ENCODE measurements at places on chromosomes 16 and 17.

GRCh38 chr16:70437017-70437581, 1.8 kb downstream of the ST3GAL2 start:
- no peak for DNase-seq

- DNase-seq = peak; percentile 75
Observed at GRCh38 chr17:67491009-67491680, 114.1 kb downstream of the PITPNC1 start.

DNA sequence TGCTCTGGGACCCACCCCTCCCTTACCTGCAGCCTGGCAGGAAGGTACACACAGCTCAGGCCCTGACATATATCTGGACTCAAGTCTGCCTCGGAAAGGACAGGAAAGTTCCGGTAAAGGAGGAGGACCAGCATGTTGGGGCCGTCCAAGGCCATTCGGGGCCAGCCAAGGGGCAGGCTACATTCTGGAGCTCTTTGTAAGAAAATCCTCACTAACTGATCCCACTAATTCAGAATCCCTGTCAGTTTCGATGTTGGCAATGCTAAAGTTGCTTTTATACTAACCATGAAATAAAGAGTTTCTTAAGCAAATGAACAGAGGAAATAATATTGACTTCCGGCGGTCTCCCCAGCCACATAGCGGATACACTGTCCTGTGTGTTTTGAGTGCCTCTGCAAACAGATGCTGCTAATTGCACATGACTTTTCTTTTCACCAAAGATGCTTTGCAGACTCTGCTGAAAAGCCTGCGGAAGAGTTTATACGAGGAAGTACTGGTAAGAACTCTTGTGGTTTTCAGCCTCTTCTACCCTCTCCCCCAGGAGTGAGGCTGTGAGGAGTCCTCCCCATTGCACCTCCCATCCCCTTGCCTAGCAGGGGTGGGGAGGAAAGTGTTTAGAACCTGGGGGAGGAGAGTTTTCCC, 54.8 kb downstream of the PLXDC1 start:
- DNase-seq = no peak

GRCh38 chr16:66617728-66618127, 13.2 kb downstream of the CMTM3 start:
- no peak for DNase-seq

- no peak for DNase-seq
Observed at GRCh38 chr17:247767-248166, 66.3 kb upstream of the DOC2B start.

- no peak for DNase-seq
Observed at GRCh38 chr17:14482715-14483114, 181.8 kb downstream of the HS3ST3B1 start.

GRCh38 chr17:3962217-3962964, 1.8 kb downstream of the ATP2A3 start:
- DNase-seq = no peak

DNA sequence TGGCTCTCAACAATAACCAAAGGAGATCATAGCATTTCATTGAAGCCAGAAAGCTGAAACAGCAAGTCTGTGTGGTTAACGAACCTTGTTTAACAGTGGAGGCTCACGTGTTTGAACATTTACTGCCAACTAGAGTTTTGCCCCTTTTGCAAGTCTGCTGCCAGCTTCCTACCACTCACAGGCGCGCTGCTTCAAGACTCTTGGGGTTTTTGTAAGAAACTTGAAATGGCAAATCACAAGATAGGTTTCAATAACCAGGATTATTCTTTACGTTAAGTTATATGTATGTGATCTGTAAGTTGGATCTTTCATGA, 1.2 kb downstream of the SNTB2 start:
- no peak for DNase-seq

DNA sequence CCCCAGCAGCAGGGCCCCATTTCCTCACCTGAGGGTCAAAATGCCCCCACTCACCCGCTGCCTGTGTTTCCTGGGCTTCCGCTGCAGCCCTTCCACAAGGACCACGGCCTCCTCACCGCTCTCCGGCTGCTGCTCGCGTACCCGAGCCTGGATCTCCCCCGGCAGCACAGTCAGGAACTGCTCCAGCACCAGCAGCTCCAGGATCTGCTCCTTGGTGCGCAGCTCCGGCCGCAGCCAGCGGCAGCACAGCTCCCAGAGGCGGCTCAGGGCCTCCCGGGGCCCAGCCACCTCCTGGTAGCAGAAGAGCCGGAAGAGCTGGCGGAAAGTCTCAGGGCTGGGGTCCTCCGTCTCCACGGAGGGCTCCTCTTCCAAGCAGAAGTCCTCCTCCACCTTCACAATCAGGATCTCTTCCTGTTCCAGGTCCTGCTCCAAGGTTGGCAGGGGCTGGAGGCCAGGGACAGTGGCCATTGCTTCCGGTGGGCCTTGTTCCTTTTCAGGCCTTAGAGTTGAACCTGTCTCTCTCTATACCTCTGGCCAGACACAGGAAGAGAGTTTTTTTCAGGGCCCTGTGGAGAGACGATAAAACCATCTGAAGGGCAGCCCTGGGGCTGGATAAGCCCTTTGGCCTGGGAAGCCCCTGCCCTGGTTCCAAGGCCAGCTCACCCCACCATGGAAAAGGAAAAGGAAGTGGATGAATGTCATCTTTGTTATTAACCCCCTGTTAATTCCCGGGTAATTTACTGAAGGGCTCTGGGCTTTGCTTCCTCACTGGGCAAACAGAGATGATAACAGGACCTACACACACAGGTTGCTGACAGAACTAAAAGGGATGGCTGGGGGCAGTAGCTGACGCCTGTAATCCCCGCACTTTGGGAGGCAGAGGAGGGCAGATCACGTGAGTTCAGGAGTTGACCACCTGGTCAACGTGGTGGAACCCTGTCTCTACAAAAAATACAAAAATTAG, 1.2 kb downstream of the ZNF500 start:
- DNase-seq = no peak

DNA sequence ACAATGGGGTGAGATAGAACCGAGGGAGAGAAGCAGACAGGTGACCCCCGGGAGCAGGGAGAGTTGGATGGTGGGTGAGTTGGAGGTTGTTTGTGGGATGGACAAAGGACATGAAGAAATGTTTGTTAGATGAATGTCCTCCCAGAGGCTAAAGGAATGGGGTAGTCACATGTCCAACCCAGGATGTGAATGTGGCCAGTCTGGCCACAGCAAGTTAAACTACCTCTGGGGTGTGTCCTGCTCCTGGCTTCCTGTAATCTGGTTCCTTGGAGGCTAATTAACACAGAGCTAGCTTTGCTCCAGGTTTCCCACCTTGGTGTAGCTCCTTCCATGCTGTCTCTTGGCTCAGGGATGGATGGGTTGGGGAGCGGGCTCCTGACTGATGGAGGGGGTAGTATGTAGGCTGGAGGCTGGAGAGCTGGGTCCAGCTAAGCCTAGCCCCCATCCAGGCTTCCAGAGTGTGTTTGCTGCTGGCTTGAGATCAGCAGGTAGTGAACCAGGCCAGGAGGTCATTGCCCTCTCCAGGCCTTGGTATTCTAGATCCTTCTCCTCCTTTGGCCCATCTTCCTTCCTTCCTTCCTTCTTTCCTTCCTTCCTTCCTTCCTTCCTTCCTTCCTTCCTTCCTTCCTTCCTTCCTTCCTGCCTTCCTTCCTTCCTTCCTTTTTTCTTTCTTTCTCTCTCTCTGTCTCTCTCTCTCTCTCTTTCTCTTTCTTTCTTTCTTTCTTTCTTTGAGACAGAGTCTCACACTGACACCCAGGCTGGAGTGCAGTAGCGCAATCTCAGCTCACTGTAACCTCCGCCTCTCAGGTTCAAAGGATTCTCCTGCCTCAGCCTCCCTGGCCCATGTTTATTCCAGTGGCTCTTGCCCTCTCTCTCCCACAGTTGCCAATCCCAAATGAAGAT, 28.0 kb upstream of the UBE2G1 start:
- DNase-seq = no peak

GRCh38 chr16:259226-259625, 16.5 kb downstream of the RGS11 start:
- DNase-seq = no peak

DNA sequence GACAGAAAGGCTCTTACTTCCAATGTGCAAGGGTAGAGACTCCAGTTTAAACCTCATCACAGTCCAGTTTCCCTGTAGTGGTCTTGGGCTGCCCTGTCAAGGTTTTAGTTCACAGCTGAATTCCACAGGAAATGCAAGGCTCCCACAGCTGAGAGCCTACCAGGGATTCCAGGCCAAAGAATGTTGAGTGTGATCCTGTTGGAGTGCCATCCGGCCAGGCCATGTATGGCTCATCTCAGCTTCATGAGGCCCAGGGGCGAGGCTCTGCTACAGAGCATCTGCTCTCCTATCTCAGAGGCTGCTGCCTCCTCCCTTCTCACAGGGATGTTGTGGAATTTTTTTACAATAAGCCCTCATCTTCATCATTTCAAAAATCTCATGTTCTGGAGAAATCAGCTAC, 239.8 kb upstream of the CCL2 start:
- no peak for DNase-seq

- DNase-seq = no peak
Observed at GRCh38 chr17:19939993-19940721, 37.5 kb downstream of the AKAP10 start.

GRCh38 chr16:85910854-85911247, 11.9 kb downstream of the IRF8 start:
- no peak for DNase-seq

DNA sequence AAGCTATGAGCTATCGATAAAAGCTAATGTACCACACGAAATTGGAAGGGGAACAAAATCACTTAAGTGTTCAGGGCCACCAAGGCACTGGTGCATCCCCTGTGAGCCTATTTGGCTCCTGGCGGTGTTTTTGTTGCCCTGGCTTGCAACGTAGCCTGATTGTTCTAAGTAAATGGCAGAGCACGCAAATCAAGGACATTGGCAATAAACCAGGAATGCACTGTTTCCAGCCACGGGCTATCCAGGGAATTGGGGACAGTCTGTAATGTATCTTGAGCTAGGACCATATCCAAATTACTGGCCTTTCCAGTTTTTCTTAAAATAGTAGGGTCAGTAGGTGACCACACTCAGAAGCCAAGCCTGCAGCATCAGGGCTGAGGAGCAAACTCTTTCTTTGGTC, 734.0 kb downstream of the MAF start:
- no peak for DNase-seq

GRCh38 chr16:63461248-63461841, 1425.1 kb upstream of the CDH8 start:
- DNase-seq = no peak

DNA sequence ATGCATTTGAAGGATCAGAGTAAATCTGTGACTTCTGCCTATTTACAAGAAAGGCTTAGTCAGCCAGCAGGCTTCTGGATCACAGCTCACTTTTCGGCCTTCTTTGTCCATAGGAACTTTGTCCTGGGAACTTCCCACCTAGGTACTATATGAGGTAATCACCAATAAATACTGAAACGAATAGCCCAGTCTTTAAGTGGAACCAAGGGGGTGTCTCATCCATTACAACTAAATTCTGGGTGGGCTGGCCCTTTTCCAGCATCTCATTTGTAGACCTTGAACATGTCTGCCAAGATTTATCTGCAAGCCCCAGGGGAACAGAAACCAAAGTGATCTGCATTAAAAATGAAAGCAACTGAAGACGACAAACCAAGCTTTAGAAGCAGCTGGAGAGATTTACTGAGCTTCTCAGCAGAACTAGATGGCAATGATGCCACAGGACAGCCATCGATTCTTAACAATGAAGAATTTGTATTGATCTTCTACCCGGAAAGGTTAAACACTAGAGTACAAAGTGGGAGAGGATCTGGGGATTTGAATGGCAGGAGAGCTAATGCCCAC, 55.5 kb downstream of the SNX11 start:
- no peak for DNase-seq

- no peak for DNase-seq
Observed at GRCh38 chr17:16250635-16251034, 33.6 kb downstream of the PIGL start.

DNA sequence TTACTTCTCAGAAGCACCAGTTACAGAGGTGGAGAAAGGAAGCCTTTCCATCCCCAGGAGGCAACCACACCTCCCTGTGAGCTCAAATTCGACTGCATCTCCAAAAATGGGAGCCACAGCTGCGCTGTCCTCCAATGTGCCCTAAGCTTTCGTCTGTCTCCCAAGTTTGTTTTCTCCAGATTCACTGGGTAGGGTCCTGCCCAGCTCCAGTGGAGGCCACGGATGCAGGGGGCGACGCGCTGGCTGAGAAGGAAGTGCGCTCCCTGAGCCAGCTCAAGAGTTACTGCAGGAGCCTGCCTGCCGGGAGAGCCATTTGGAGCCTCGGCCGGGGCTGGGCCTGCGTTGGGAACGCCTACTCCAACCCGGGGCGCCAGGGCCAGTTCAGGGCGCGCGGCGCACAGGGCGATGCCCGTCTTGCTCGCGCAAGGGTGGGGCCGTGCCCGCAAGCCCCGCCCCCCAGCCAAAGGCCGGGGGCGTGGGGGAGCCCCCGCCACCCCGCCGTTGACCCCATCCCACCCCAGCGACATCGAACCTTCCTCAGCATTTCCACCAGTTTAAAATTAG, 19.5 kb downstream of the SIAH1 start:
- peak; percentile 85 for DNase-seq

DNA sequence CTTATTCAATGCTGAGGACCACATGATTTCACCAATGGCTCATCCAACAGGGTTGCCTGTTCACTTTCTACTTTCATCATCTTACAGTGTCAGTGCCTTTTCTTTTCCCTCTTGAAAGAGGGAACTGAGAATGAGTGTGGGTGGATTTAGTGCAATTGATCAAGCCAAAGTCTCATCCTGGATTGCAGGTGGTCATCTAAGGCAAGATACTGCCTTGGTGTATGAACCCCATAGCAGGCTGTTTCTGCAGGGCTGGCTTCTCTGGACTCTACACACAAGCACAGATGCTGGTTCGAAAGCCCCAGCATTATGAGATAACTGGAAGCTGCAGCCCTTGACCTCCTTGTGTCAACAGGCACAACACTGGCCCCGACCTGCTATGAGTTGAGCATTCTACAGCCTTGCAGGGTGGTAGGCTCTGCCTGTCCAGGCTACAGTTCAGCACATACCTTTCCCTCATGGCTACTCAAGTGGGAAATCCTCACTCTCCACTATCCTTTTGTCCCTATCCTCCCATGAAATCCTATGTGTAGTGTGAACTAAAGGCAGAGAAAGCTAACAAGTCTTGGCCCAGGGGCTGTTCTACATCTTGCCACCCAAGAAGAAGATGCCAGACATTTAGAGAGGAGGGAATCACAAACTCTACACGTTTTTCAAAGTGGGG, 358.7 kb downstream of the SLC39A11 start:
- no peak for DNase-seq

- DNase-seq = no peak
Observed at GRCh38 chr17:69762359-69762758, 312.7 kb upstream of the KCNJ16 start.

GRCh38 chr17:7479213-7480088, at the start of gene ZBTB4:
TSS of gene ZBTB4 (minus strand) at chr17:7479631. CDS start at chr17:7466801, 12,830 bp downstream.
- DNase-seq = peak; percentile 60

- no peak for DNase-seq
Observed at GRCh38 chr17:17313350-17313991, 10.3 kb downstream of the NT5M start.

- DNase-seq = no peak
Observed at GRCh38 chr17:48262982-48263730, 155.6 kb downstream of the SNX11 start.
